ENCODE measurements at places on chromosomes 4 and X.

DNA sequence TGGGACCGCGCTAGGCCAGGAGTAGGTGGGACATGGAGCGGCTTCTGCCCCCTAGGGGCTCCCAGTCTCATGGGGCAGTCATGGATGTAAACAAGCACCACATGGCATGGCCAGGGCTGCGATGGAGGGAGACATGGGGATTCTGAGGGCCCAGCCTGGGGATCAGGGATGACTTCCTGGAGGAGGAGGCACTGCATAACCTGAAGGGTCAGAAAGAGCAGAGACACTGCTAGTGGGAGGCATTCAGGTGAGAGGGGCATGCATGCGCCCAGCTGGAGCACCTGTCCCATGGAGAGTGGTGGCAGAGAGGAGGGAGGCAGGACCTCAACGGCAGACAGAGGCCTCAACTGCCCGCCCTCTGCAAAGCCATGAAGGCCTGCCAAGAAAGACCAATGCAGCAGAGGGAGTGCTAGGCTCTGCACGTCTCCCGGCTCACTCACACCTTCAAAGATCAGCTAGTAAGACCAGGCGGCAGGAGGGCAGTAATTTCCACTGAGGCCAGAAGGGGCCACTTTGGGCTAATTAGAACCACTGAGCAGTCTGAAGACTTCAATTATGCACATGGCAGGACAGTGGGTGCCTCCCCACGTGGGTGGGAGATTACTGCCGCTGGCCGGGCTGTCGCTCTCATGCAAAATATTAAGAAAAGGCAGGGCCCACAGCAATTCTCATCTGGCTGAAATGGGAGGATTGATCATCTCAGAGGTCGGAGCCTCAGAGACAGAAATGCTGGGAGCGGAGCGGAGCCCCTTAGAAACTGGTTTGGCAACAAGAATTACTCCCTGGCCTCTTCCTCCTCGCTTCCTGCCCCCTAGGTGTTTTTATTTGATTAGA, 69.6 kb downstream of the PPP2R2C start:
- peak; percentile 66 for DNase-seq

DNA sequence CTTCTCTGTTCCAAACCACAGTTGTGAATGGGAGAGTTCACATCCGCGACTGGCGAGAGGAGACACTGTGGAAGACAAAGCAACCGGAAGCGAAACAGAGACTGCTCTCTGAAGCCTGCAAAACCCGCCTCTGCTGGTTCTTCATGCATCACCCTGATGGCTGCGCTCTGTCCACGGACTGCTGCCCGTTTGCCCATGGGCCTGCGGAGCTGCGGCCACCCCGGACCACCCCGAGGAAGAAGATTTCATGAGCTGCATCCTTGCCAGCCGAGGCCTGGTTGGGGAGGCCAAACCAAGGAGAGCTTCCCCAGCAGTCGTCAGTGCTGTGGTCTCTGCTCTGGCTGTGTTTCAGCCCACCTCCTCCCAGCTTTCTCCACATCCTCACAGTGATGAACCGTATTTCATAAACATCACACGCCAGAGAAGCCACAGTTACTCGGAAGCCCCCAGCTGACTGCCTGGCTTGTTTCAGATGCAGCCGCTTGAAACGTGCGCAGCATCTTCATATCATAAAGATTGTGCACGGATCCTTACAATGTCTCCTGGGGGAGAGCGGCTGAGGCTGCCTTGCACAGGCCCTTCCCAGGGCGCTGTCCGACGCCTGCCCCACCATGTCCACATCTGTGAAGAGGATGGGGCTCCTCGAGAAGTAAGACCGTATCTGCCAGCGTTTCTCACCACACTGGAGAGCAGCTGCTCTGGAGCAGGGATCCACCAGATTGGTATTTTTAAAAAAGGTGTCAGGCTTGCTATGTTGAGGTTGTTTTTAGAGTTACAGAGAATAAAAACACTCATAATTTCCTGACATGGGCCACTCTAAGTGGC, 35.4 kb downstream of the TRMT44 start:
- DNase-seq: no peak

- no peak for DNase-seq
Observed at GRCh38 chrX:113962343-113962742, 621.5 kb upstream of the HTR2C start.

GRCh38 chr4:87732033-87732765, 67.2 kb upstream of the IBSP start:
- no peak for DNase-seq

- no peak for DNase-seq
Observed at GRCh38 chr4:169152899-169153298, 117.9 kb downstream of the SH3RF1 start.

DNA sequence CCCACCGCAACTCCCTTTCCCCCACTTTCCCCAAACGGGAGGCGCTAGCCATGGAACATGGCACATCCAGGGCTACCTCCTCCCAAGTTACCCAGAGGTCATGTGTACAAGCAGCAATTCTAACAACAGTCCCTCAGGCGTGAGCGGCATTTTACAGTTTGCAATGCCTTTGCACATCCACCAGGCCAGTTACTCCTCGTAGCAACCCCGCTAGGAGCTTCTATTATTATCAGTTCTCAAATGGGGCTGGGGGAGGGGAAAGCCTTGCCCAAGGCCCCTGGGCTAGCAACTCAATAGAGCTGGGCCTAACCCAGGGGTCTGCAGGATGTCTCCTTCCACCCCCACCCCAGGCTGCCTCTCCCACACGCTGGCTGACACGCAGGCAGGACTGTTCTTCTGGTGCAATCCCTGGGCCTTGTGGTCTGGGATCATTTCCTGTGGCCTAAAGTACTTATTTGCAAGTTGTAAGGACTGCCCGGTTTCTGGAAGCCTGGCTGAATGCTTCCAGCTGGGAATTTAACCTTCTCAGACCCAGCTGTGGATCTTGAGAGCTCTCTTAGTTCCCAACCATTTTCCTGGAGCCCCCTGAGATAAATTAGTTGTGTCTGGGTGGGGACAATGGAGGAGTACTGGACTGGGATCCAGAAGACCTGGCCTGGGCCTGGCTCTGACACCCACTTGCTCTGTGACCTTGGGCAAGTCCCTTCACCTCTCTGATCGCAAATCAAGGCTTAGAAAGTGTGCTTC, 27.7 kb downstream of the PJA1 start:
- no peak for DNase-seq

DNA sequence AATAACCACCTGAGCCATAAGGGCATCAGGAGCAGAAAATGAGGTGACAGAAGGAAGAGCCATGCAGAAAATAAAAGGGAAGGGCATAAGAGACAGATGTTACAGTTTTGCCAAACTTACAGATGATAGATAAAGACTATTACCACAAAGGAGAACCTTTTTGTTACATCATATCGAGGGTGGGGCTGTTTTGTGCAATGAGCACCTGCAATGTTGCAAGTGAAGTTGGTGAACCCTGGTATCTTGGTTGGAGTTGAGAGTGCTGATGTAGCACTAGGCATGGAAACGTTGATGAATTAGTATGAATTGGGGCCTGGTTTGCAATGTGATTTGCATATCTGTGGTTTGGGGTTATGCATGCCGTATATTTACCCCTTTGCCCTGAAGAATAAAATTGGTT, 119.8 kb upstream of the TEX13D start:
- DNase-seq: no peak

GRCh38 chr4:157667836-157668235, 447.3 kb downstream of the GRIA2 start:
- no peak for DNase-seq

DNA sequence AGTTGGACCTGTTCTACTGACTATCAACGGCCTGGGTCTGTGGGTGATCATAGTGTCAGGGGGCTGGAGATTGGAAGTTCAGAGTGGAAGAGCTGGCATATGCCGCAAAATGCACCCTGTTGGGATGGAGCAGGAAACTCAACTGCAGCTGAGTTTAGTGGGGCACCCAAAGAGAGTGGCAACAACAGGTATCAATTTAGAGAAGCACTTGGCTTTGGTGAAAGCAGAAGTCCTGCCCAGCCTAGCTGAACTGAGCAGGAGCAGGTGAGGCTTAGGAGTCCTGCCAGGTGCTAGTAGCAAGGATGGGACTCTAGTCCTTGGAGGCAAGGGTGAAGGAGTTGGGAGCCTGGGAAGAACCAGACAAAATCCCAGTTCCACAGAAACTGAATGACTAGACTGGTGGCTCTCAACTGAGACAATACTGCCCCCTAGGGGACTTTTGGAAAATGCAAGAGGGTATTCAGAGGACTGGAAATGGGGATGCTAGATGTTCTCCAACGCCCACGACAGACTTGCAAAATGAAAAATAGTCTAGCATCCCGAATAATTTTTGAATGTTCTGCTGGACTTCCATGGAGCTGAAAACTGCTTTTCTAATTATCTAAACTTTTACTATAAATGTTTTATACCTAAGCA, 49.4 kb downstream of the RTL9 start:
- no peak for DNase-seq

DNA sequence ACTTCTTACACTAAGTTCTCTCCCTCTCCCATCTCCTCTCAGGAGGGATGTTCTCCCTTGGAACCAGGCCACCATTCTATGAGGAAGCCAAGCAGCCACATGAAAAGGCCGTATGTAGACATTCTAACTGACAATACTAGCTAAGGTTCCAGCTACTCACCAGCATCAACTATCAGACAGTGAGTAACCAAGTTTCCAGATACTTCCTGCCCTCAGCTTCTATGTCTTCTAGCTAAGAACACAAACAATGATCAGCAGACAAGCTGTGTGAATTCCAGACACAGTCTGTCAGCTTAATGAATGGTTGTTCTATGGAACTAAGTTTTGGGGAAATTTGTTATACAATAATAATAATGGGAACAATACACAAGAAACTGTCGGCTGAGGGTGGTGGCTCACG, 50.8 kb downstream of the SMIM14 start:
- no peak for DNase-seq

- DNase-seq: no peak
Observed at GRCh38 chrX:120755066-120755846, 120.4 kb downstream of the CT47B1 start.

DNA sequence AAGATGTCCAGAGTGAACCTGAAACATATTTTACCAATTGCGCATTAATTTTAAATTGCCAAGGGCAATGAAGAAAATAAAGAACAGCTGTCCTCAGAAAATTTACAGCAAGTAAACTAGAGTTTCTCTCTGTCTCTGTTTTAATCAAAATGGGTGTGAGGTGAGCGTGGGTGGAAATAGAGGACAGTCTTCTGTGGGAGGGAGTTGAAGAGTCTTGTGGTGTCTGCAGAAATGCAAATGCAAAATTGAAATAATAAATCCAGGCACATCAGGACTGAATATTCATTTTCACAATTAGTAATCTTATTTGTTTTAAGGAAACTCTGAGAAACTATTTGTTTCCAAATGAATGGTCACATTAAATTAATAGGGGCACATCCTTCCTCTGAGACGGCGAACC, 192.0 kb downstream of the ARHGAP10 start:
- no peak for DNase-seq

DNA sequence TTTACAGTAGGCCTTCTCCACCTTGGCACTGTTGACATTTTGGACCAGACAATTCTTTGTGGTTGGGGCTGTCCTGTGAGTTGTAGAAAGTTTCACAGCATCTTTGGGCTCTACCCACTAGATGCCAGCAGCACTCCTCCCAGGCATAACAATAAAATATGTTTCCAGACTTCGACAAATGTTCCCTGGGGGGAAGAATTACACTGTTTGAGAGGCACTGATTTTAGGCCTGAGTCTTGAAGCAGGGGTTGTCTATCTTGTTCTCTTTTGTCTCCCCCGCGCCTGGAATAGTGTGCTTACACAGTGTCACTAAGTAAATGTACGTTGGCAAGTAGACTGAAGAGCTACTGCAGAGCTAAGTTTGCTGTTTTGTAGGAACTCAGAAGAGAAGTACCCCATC, 254.4 kb upstream of the BOD1L1 start:
- DNase-seq: no peak

DNA sequence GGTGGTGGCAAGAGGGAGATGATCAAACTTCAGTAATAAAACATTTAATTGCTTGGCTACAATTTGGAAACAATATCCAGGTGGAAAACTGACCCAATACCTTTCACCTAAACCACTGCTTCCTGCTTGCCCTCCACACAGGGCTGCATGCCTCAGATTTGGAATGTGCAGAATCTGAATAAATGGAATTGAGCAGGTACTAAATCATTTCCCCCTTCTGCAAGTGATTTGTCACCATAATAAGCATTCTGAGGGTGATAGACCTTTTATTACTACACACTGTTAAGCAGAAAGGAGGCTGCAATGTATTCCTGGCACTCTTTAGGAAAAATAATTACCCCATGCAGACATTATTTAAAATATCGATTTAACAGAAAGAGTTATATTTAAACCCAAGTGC, 291.8 kb downstream of the IDS start:
- no peak for DNase-seq

DNA sequence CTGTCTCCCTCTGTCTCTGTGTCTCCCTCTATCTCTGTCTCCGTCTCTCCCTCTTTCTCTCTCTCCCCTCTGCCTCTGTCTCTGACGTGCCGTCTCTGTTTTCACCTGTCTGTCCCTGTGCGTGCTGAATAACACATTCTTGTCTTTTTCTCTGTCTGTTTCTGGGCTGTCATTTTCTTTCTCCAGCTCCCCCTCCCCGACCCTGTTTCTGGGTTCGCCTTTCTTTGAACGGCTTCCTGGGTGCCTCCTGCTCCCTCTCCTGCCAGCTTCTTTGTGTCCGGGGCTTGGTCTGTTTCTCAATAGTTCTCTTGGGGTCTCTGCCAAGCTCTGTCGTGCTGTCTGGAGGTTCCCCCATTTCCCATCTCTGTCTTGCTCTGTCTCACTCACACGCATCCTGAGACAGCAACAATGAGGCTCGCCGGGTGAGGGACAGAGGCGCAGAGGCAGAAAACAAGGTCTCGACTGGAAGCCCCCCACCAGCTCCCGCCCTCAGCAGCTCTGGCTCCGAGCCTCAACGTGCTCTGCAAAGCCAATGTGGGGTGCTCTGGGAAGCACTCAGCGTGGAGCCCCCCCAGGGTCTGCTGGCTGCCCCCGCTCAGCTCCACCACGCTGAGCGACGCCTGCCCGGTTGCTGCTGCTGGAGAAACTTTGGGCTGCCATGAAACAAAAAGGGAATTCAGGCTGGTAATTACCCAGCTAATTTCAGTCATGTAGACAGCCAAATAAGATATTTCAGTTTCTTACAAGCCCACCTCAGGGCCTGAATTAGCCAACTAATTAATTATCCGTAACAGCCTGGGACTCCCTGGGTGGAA, 3.4 kb downstream of the CPLX1 start:
- DNase-seq: peak; percentile 55

DNA sequence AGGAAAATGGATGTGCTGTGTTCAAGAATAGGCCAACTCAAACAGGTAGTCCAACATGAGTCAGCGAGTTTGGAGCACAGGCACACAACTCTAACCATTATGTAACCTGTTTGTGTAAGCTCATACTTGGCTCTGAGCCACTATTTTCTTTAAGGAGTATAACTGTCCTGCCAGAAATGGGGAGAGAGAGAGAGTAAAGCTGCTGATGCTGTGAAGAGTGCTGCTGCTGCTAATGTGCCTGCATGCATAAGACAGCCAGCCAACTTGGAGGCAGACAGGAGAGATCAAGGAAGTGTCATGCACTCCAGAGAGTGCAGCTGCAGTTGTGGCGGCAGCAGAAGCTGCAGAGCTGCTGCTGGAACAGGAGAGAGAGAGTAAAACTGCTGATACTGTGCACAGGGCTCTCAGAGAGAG, 11.7 kb upstream of the STATH start:
- DNase-seq: peak; percentile 75

GRCh38 chr4:175435381-175435783, 376.7 kb downstream of the GPM6A start:
- DNase-seq: no peak

GRCh38 chr4:142539796-142540482, 306.2 kb downstream of the INPP4B start:
- no peak for DNase-seq

All from posterior cingulate gyrus (tissue), 11 donors.